ENCODE measurements at places on chromosomes 3 and 15.
A peak's percentile ranks its signal among the peaks of the same experiment; 100 is the strongest.

DNA sequence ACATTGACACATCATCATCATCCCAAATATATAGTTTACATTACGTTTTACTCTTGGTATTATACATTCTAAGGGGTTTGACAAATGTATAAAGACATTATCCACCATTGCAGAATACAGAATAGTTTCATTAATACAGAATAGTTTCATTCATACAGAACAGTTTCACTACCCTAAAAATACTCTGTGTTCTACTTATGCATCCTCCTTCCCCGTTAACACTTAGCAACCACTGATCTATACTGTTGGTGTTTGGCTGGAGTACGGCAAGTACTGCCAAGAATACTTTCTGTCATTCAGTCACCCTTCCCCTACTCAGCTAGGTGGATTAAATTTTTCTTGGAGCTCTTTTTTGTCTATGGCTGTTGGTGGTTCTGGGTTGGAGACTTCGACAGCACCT lies 33.4 kb downstream of the LEKR1 start:
- DNase-seq, result no peak

- DNase-seq, result peak; percentile 79
Measured at GRCh38 chr3:48151058-48151806, 37.0 kb downstream of the CDC25A start.

GRCh38 chr3:164023480-164023879 lies 1054.8 kb downstream of the SI start:
- DNase-seq, result no peak

DNA sequence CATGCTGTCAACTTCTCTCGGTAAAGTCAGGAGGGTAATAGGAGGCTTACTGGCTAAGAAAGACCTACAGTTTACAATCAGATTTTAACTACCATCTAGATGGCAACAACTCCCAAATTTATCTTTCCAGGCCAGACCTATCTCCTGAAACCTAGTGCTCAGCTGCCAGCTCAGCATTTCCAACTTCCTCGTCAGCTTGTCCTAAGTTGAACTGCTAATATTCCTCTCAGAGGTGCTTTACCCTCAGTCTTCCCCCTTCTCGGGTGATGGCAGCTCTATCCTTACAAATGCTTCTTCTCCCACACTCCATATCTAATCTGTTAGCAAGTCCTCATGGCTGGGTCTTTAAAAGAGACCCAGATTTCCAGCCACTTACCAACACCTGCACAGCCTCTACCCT lies 36.9 kb upstream of the UBE2E2 start:
- no peak for DNase-seq

GRCh38 chr15:89230277-89230676 lies 8.9 kb upstream of the RLBP1 start:
- DNase-seq, result no peak

DNA sequence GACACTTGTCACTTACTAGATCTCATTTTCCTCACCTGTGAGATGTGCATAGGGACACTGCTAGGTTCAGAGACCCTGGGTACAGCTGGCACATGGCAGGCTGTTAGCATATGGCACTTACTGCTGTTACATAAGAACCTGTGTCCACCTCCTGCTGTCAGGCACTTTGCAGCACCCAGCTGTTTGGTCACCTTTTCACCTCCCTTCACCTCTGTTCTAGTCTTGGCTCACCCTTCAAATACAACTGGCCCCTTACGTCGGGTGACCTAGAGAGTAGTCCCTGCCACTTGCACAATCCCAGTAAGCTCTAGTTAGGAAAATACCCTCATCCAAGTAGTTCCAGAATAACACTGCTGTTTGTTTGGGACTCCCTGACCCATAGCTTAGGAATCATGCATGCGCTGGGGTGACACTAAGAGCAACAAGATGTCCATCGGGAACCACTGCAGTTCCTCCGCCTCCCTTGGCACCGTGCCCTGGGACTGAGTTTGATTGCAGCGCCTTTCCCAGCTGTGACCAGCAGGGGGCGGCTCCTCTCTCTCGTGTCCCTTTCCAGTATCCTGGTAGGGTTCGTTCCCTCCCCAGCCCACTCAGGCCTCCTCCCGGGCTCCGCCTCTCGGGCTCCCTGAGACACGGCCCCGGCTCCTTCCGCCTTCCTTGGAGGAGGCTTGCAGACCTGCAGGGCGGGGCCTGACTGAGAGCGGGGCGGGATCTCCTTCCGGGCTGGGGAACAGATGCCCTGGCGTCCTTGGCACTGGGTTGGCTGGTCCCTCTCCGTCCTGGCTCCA lies 78.6 kb downstream of the ABHD5 start:
- DNase-seq, result peak; percentile 81

DNA sequence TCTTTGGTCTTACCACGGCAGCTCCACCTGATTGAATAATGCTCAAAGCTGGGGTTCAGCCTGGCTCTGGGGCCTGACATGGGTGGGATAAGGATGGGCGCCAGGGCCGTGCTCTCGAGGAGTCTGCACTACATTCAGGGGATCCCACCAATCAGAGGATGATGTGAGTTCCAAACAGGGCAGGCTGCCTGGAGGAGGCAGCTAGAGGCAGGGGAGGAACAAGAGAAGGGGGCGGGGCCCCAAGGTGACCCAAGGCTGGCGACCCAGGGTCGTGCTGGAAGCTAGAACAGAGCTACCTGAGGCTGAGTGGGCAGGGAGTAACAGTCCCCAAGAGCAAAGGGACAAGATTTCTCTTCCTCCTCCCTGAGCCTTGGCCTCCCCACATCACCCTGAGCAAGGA lies 56.1 kb downstream of the PCSK6 start:
- DNase-seq, result no peak

DNA sequence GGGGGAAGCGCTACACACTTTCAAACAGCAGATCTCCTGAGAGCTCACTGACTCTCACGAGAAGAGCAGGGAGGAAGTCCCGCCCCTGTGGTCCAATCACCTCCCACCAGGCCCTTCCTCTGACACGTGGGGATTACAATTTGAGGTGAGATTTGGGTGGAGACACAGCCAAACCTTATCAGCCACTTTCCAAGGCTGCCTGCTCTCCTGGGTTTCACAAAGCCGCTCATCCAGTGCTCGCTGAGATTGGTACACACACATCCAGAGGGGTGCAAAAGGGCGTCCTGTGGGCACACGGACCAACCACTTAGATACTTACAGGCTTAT lies 23.1 kb downstream of the XXYLT1 start:
- DNase-seq, result no peak

- DNase-seq, result no peak
Measured at GRCh38 chr3:158738653-158739052, 6.4 kb upstream of the RARRES1 start.

DNA sequence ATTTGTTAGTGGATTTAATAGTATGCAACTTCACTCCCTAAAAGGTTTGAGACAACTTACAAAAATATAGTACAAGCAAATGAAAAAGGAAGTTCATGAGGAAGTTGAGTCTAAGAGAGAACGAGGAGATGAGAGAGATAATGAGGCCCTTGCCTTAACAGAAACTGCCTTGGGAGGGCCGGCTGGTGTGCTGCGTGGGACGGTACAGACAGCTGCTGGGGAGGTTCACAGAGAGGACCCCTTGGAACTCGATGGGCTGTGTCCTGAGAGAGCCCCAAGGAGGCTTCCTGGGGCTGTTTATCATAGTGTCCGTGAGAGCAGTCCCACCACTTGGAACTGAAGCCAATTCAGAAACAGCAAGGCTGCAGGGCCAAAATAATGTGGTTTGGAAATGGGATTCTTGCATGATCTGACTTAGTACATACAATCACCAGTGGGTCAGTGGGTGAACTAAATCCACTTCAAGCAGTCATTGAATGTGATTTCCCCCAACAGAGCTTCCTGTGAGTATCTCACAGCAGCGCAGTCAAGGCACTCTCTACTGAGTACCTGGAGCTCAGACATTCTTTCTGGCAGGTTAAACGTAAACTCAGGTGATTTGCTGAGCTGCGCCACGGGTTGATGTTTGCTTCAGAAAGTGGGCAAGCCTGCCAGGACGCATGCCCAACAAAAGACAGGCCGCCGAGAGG lies 90.8 kb downstream of the CRTC3 start:
- no peak for DNase-seq

- peak; percentile 22 for DNase-seq
Measured at GRCh38 chr3:70550723-70551319, 238.4 kb upstream of the MDFIC2 start.

DNA sequence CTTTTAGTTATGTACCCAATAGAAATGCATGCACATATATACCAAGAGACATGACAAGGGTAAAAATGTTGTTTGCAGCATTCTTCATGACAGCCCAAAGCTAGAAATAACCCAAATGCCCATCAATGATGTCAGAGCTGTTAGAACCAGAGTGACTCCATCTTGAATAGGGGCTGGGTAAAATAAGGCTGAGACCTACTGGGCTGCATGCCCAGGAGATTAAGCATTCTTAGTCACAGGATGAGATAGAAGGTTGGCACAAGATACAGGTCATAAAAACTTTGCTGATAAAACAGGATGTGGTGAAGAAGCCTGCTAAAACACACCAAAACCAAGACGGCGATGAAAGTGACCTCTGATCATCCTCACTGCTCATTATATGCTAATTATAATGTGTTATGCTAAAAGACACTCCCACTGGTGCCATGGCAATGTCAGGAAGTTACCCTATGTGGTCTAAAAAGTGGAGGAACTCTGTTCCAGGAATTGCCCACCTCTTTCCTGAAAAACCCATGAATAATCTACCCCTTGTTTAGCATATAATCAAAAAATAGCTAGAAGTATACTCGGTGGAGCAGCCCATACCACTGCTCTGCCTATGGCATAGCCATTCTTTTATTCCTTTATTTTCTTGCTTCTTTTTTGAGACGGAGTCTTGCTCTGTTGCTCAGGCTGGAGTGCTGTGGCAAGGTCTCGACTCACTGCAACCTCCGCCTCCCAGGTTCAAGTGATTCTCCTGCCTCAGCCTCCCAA lies 32.9 kb downstream of the ZBTB11 start:
- no peak for DNase-seq

- no peak for DNase-seq
Measured at GRCh38 chr15:101221902-101222301, 29.9 kb downstream of the CHSY1 start.

DNA sequence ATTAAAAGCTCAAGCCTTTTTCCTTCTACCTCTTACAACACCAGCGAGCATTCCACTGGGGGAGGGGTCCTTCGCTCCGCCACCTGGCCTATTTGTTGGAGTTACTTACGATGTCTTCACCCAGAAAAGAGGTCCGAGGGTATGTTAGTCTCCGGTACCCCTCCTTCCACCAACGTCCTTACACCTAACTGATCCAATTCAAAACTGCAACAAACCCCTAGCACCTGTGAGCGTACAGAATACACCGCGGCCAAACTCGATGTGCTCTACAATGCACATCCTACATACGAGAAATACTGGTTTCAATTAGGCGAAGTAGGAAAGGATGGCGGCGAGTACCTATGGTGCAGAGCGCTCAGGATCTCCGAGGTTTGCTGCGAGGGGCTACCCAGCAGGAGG lies 944 bp downstream of the SLITRK3 start:
- no peak for DNase-seq

DNA sequence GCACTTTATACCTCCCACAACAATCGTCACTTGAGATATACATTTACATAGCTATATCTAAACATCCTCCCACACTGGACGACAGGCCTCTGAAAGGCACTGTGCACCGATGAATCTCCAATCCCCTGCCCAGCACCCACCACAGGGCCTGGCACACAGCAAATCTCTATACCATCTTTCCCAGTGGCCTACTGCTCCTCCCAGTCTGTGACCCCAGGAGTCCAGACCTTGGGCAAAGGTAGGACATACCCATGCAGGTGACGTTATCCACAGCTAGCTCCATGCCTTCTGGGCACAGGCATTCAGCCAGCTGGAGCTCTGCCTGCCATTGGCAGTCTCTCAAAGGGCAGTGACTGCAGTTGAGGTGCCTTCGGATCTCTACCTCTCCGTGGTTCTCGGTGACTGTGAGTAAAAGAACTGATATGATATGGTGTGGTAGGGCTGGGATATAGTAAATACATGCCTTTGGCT lies 5.8 kb downstream of the LTK start:
- no peak for DNase-seq
